ENCODE measurements at places on chromosomes 2 and 18.

GRCh38 chr2:48482769-48483168 is 47.2 kb upstream of the STON1 start:
- DNase-seq = no peak

DNA sequence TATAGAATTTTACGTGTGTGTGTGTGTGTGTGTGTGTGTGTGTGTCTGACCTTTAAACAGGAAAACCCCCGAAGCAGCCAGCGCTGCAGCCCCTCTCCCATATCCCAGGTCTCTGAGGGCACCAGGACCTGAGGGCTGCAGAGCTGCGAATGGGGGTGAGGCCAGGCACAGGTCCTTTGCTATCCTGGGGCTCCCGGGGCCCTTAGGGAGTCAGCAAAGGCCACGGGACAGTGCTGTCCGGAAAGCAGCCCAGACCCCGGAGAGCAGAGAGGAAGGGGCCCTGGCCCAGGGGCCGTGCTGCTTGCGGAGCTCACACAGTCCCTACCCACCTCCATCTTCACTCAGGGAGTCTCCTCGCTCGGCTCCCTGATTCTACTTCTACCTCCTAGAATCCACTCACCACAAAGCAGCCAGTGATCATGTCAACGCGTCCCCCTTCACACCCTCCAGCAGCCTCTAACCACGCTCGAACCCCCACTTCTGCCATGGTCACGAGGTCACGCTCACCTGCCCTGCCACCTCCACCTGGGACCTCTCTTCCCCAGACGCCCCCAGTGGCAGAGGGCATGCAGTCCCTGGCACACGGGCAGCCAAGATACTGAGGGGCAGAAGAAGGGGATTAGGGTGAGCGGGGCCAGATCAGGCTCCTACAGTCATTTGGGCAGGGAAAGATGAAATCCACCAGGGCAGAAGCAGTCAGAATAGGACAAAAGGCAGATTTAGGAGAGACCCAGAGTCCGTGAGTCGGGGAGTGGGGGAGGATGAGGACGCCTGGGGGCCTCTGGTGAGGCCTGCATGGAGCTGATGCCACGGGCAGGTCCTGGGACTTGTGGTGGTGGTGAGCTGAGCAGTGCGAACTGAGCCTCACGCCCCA is 86.7 kb downstream of the USP40 start:
- DNase-seq = peak; percentile 35

GRCh38 chr2:55235724-55236538 is 3.4 kb downstream of the RPS27A start:
- no peak for DNase-seq

DNA sequence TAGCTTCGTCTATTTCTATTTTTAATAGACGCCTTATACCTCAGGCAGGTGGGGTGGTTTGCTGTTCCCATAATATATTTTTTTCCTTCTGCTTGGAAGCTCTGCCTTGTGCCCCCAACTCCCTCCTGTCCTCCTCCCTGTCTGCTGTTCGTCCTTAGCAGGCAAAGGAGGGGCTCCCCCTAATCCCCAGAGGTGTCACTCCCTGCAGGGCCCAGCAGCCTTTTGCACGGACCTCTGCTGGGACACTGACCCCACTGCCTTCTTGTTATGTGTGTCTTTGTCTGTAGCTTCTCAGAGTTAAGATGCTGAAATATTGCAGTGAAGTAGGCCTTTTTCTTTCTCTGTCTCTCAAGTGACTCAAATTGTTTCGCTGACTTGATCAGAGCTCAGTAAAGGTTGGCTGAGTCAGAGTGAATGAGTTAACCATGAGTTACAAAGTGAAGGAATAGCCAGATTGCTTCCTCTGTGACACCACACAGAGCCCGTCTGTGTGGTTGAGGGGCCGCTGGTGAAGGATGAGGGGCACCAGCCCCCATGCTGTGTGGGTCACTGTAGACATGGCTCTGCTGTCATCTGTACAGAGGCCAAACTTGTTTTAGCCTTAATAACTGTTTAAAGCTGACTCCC is 47.7 kb downstream of the PRKCE start:
- no peak for DNase-seq

GRCh38 chr2:218074031-218074430 is 5.0 kb downstream of the RUFY4 start:
- DNase-seq = no peak

- no peak for DNase-seq
These were observed 88.3 kb upstream of the LRATD1 start for GRCh38 chr2:14544247-14544646.

DNA sequence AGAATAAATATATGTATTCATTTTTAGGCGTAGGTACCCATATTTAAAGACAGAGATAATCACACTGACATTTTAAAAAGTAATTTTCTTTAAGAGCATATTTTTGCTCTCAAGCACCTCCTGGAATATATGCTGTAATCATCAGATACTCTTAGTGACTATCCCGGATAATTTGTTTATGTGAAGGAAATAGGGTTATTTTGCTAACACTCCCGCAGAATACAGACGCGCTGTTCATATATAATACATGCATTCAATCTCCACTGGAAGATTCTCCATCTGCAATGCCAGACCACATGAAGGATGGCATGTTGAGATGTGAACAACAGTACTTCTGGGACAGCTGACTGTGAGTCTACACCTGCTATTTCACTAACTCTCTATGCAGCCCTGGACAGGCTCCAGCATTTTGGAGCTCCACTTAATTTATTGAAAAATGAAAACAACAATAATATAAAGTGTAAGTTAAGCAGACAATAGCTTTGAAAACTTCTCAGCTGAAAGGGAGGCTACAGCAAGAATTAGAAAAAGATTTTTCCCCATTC is 430.6 kb downstream of the TMX3 start:
- no peak for DNase-seq

DNA sequence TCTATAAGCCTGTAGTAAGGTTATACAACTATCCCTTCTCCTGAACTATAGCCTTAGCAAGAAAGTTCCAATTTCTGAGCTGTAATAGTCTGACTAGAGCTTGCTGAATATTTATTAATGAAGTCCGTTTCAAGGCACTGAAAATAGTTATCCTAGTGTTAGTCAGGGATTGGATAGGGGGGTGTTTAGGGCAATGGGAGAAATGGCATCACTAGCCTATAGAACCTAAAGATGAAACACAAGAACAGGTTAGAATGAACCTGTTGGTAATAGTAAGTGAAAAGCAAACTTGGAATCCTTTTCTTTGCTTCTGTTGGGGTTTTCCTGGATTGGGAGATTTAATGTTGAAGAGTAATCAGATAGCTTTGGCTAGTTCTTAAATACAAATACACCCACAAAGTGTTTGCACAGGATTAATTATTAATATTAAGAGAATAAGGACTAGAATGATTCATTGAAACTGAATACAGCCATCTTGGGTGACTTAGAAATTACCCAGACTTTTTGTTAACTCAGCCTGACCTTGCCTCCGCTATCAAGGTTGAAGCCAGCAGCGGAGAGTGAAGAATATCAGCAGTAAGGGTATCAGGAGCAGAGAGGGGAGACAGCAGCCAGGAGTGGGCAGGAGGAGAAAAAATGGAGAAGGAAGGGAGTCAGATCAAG is 14.4 kb downstream of the CCNT2 start:
- no peak for DNase-seq

GRCh38 chr2:31736695-31737454 is 156.1 kb upstream of the SRD5A2 start:
- DNase-seq = no peak

GRCh38 chr18:61699397-61700110 is 193.3 kb downstream of the RNF152 start:
- no peak for DNase-seq

- DNase-seq = no peak
These were observed 178.9 kb downstream of the AGAP1 start for GRCh38 chr2:235672720-235673119.

DNA sequence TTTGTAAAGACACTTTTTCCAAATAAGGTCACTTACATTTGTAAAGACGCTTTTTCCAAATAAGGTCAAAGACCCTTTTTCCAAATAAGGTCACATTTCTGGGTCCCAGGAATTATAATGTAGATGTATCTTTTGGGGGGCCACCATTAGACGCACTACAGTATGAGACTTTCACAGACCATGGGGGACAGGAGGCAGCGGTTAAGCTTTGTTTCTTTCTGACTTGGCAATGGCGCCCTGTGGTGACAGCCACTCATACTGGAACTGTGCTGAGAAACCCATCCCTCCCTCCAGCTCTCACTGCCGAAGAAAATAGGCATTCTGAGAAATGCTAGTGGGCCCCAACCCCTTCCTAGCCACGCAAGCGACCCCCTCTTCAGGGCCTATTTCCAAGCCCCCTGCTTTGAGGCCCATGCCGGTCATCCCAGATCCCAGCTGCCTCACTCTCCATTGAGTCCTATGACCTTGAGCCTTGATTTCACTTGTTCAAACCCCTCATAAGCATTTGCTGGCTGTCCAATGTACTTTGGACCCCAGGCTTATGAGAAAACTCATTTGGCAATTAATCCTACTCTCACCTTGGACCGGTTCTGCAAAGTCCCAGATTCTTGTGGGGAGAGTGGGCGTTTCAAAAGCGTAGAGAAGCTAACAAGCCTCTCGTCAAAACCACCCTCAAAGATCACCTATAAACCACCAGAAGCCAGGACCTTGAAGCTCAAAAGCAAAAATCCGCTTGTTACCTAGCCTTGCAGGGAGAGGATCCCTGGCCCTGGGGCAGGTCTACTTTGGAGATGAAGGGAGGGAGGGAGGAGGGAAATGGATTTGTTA is 11.3 kb upstream of the SPATA3 start:
- no peak for DNase-seq

- DNase-seq = no peak
These were observed 268.4 kb upstream of the CDH19 start for GRCh38 chr18:66872277-66872676.

- DNase-seq = no peak
These were observed 210.9 kb upstream of the SIX3 start for GRCh38 chr2:44730593-44730992.

GRCh38 chr2:46257476-46257875 is 39.7 kb upstream of the EPAS1 start:
- DNase-seq = no peak

DNA sequence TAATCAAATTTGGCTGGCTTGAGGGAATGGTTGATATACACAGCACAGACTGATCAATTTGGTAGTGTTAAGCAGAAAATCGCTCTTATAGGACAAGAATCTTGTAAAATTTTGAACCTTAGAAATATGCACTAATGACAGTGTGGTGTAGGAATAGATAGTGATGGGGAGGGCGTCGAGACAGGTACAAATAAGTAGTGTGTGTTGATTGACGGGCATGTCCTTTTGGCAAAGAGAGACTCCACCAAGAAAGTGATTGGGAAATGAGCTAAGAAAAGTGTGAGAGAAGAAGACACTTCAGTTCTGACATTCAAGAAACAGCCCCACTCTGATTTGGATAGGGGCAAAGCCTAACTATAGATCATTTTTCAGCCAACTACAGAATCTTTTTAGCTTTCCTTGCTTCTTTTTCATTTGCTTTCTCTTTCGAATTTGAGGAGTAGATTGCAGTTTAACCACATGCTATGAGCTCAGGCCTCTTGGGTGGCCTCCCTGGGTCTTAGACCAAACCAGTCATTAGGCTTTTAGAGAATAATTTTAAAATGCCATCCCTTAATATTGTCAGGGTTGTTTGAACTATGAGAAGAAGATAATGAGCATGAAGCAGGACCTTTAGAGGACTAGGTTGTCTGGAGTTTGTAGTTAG is 127.1 kb downstream of the CERS6 start:
- no peak for DNase-seq

- DNase-seq = no peak
These were observed 420.0 kb upstream of the SALL3 start for GRCh38 chr18:78559584-78559983.

DNA sequence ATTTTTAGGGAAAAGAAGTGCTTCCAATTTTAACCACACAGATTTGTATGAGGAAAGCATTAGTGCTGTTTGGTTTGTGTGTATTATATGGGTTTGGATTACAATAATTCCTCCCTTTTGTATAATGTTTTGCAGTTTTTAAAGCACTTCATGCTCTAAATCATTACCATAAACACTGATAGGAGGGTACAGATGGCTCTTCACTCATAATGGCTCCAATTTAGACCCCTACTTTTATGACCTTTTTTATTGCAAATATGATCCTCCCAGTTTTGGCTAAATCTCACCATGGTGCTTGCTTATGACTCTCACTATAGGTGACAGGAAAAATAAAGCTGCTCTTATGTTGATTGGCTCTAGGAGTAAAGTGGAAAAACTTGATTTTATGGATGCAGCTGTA is 23.8 kb upstream of the TMEM17 start:
- no peak for DNase-seq

DNA sequence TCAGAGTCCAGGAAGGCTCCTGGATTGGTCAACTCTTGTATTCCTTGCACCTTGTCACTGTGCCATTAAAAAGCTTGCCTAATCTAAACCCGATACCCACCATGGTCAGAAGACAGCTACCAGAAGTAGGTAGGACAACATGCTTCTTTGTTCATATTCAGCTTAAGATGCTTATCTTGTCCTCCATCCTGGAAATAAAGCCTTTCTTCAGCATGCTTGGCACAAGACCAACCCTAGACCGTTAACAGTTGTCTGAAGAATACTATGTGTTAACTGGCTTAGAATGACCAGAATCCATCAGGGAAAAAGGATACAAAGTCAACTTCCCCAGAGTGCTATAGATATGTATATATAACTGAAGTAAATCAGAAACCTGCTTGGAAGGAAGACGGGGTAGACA is 193.9 kb downstream of the ZRANB3 start:
- no peak for DNase-seq

DNA sequence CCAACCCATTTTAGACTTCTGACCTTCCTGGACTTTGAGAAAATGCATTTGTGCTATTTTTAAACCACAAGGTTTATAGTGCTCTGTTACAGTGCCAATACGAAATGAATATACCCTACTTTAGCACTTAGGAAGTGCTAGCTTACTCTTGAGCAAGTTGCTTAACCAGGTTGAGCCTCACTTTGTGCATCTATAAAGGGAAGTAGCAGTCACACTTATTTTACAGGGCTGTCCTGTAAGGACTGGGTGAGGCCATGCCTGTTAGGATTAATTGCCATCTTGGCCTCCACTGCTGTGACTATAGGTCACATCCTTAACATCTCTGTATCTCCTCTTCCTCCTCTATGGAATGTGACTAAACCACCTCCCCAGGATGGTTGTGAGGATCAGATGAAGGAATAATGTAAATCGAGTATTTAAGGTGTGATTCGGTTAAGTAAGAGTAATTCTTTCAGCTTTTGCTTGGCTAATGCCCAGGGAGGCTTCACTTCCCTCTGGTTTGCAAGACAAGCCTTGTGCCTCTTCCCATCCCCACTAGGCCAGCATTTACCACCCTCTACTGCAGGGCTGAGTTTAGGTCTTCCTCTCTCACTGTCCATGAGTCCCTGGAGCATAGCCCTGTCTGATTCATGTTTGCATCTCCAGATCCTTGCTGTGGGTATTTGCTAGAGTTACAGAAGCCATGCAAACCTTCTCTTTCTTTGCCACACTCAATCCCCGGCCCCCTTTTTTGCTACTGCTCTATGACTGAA is 341.2 kb downstream of the ZNF521 start:
- DNase-seq = no peak

GRCh38 chr2:121239969-121240368 is 45.0 kb downstream of the TFCP2L1 start:
- no peak for DNase-seq

DNA sequence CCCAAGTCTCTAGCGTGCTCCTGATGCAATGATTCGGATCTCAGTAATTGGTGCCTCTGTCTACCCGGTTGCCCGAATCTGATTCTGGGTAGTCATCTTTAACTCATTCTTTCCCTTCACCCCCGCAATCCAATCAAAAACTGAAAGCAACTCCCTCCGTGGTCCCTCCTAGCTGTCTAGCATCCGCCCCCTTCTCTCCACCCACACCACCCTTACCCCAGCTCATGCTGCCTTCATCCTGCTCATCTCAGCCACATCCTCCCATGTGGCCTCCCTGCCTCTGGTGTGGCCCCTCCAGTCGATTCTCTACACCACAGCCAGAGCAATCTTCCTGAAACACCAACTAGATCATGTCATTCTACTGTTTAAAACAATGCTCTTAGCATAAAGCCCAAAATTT is 62.3 kb downstream of the TTC32 start:
- no peak for DNase-seq

Data from posterior cingulate gyrus (tissue), 11 donors.